Caki2 (cell line): ENCODE measurements at places on chromosomes 3 and 15. TPM values are rescaled to one million over a fixed set of nuclear protein-coding genes. Genes with fewer than 3 reads are reported as not detected.

PTX3 gene
- total RNA-seq = 12.3 and 16.9 TPM in 2 replicates

PML gene
- total RNA-seq = 20.6 and 22.2 TPM in 2 replicates

SEMA3F gene
- 33.5 and 36.1 TPM in 2 replicates for total RNA-seq

USF3 gene
- 0.44 and 1.3 TPM in 2 replicates for total RNA-seq

NRG4 gene
- total RNA-seq = 3.3 TPM in 1 of 2 replicates, not detected in the other

CKMT1B gene
- total RNA-seq = 12.5 TPM in 1 of 2 replicates, not detected in the other

POLQ gene
- 1.7 and 3.0 TPM in 2 replicates for total RNA-seq

VEPH1 gene
- total RNA-seq = 79.0 and 127 TPM in 2 replicates

IP6K1 gene
- 20.3 and 23.7 TPM in 2 replicates for total RNA-seq
